ENCODE measurements at places on chromosomes 11 and 22.

DNA sequence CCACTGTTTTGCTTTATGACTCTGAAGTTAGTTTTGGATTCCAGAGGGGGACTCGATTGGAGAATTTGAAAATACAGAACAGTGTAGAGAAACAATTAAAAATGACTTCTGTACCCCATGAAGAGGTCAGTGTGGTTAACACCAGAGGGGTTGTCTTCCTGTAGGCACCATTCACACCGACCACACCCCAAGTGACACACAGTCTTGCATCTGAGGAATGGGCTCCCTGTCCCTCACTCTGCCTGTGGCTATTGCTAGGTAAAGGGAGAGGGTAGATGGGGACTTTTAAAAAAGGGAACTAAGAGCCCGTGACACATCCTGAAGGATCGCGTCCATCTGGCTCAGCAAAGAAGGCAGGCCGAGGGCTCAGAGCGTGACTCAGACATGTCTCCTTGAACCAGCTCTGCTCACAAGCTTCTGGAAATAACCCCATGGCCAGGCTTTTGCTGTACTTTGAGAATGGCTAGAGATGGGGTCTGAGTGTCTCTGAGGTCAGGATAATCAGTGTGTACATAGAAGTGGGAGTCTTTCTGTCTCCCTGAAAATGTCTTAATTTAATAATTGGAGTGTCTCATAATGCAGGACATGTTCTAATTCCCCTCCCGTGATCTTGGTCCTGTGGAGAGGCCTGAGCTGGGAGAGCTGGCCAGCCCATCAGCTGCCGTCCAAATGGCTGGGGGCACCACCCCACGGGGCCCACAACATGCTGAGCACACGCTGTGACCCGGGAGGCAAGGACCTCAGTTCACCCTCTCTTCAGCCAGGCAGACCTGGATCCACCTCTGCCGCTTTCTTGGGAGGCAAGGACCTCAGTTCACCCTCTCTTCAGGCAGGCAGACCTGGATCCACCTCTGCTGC, 39.3 kb downstream of the SGSM1 start:
- peak; percentile 11 for DNase-seq

DNA sequence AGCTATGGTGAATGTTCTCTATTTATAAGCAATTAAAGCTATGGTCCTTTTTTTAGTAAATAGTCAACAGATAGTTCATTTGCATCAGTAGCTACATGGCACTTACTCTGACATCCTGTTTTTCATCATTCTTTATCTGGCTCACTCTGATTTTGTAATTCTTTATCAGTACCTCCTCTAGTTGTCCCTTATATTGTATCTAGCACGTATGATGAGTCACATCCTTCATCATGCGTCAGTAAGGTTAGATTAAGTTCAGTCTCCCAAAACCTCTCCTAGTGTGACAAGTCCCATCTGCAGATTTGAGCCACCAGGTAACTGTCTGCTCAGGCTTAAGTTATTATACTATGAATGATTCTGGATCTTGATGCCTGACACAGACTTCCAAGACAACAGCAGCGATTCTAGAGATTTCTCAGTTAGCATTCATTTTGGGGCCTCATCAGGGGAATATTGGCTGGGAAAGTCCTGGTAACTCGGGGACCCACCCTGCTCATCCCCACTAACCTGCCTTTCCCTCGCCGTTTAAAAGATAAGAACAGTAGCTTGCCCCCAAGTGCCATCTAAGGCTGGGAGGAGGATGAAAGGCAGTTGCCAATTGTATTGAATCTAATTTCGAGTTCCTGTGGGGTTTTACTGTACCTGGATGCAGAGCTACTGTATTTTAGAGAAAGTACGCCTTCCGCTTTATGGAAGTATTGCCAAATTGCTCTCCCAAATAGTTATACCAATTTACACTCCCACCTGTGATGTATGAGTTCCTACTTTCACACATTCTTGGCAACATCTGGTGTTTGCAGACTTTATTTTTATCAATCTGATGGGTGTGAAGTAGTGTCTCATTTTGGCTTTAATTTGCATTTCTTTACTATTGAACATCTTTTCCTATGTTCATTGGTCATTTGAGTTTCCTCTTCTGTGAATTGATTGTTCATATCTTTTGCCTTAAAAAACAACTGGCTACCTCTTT, 55.9 kb downstream of the ZC3H12C start:
- no peak for DNase-seq

GRCh38 chr22:20155330-20156041, 4.6 kb upstream of the CCDC188 start:
- DNase-seq, result peak; percentile 19

DNA sequence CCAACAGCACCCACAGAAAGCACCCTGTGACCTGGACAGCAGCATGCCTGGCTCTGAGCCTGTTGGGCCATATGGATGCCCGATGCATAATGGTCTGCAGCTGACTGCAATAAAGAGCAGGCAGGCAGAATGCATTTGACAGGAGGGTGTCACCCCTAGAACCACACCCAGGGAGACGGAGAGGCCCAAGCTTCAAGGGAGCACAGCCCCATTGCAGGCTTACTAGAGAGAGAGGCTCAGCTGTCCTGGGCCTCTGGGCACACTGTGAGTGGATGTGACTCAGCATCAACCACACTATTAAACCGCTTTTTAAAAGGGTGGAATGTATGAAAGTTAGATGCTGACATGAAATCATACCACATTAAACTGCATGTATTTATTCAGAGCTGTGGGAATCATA, 365.3 kb downstream of the CTTN start:
- DNase-seq, result no peak

- DNase-seq, result no peak
Observed at GRCh38 chr11:19728436-19728835, 15.8 kb downstream of the NAV2 start.

DNA sequence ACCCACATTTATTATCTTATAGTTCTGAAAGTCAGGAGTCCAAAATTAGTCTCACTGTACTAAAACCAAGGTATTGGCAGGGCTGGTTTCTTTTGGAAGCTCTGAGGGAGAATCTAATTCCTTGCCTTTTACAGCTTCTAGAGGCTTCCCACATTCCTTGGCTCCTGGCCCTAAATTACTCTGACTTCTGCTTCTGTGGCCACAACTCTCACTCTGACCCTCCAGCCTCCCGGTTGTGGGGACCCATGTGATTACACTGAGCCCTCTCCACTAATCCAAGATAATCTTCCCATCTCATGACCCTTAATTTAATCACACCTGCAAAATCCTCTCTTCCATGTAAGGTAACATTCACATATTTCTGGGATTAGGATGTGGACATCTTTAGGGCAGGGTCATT, 110.9 kb downstream of the ARL14EP start:
- DNase-seq, result no peak

DNA sequence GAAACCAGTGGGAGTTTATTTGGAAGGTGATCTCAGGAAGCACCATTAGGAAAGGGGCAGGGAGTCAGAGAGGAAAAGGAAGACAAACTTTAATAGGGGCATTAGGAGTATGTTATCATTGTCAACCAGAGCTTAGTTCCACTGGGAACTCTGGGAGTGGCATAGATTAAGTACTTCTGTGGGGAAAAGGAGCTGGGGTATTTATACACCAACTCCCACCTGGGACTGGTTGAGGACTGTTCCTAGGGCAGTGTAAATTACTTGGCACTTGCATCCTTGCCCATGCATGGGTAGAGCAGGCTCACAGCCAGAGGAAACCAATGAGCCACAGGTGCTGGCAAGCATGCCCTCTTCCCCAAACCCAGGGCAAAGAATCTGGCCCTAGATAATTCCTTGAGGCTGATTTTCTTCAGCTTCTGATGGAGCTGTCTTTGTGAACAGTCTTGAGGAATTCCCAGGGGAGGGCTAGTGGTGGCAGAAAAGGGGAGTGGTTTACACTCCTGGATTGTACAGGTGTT, 541.2 kb downstream of the MIAT start:
- DNase-seq, result no peak

- DNase-seq, result no peak
Observed at GRCh38 chr22:17228725-17229126, 9.5 kb upstream of the ADA2 start.

DNA sequence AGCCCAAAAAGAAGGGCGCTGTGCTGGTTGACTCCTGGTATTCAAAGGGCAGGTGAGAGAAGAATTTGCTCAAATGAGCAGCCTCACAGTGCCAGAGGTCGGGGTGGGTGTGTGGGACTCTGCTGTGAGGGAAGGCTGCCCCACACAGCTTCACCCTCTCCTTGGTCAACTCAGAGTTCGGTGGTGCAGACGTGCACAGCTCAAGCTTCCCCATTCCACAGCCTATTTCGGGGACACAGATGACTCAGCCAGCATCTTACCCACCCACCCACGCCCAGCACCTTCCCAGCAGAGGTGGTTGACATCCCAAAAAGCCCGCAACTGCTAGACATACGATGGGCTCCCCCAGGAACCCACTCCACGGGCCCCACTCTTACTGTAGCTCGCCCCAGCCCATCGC, 46.5 kb upstream of the CCND1 start:
- DNase-seq, result no peak

GRCh38 chr11:117970400-117971024, 15.7 kb upstream of the IL10RA start:
- peak; percentile 64 for DNase-seq

- peak; percentile 58 for DNase-seq
Observed at GRCh38 chr22:35430897-35431322, 31.0 kb downstream of the MCM5 start.

DNA sequence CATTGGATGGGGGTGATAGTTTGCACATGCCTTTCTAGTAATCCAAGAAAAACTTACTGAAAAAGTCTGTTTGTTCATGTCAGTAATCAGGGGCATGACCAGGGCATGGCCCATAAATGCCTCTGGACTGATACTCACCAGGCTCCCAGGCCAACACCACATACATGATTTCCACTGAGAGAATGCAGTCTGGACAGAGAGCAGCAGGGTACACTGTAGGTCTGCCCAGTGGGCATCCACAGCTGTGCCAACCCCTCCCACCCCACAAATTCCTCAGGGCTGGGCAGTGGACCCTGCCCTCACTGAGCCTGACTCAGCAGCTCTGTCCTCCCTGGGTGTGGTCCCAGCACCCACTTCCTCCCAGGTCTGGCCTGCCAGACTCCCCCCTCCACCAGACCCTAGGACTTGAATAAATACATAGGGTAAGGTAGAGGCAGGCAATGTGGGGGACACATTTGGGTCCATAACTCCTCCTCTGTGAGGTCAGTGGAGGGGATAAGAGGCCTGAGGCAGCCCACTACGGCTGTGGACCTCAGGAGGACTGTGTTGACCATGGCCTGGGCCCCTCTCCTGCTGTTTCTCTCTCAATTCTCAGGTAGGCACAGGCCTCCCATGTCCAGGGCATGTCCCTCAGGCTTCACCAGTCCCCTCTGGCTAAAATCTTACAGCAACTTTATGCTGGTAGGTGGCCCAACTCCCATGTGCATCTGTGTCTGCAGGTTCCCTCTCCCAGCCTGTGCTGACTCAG, 92.2 kb upstream of the TOP3B start:
- DNase-seq, result no peak

GRCh38 chr11:116960930-116961329, 123.5 kb upstream of the APOA1 start:
- no peak for DNase-seq

DNA sequence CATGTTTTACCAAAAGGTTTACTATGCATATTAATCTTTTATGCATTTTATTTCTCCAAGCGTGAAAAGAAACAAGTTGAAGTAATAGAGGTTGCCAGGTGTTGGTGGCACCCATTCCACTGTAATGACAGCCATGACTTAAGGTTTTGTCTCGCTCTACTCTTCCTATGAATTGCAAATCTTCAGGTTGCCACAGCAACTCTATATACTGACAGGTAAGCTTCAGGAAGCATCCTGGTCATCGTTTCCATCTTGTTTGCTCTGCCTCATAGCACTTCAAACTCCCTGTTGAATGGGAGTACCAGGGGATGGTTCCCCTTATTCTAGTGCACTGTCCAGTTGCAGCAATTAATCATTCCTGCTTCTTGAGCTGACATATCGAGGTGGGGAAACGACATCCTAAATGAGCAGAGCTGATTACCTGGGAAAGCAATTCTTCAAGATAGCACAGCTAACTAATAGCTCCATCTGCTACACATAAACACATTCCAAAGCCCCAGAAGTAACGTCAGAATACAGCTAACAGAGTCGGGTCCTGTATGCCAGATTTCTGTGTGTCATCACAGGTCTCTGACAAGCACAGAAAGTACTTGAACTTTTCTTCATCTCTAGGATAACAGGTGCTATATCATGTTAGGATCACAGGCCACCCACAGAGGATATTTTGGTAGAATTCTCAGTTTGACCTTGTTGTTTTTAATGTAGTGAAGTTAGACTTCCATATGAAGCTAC, 80.3 kb downstream of the CADM1 start:
- no peak for DNase-seq

DNA sequence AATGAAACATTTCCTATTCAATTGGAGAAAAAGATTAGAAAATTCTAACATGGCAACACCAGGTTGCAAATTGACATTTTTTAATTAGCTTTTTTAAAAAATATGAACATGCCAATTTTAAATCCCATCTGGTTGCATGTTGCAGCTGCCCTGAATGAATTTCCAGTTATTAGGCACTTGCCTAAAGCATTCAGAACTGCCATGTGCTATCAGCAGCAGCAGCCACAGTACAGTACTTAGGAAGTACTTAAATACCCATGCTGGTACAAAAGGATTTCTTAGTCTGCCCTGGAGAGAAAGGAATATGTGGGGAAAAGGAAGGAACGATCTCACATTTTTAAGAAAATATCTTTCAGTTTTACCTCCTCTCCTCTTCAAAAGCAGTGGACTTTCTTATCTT, 46.2 kb downstream of the FAM168A start:
- DNase-seq, result no peak

DNA sequence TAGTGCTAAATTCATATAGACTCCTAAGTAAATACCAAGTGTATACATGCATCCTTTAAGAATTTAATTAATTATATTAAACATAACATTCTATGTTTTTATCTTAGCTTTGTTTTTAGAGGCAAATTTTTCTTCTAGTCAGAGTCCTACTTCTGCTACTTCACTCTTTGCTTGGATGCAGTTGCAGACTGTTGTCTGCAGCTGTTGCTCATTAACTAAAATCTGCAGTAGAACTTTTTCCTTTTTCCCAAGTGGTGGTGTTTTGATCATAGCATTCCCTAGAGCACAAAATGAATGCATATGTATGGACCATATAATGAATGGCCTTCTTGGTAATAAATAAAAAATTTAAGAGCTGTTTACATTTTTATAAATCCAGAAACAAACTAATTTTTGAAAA, 198.3 kb downstream of the CASP12 start:
- DNase-seq, result no peak

DNA sequence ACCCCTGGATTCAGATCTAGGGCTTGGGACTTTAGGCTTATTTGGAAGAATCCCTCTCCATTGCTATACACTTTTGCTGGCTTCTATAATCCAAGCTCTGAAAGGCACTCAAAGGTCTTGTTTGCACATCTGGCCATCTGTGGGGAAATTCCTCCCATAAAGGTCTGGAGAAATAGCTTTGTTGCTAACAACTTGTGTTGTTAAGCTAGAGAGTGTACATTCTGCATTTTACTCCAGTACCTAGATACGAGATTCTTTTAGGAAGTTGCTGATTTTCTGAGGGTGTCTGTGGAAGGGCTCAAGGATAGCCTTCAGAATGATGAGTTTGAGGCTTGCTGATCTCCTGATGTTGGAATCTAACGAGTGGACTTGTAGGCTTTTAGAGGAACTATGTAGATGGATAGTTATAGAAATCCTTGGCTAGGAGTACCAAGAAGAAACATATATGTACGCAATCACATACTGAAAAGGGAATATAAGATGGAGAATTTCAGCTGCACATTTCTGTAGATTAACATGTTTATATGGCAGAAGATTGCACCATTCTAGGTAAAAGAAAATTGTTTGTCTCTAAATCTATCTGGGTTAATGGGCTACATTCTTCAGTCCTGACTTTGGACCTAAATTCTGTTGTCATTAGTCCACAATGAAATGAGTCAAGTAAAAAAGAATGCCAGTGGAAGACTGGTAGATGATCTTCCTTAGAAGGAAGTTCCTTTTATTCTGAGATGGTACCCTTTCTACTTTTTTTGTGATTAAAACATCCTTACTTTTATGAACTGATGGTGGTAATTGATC, 51.0 kb downstream of the UBASH3B start:
- DNase-seq, result no peak

All from CD4-positive, alpha-beta T cell treated with Interleukin-21 for 1 hour (primary cell).